Effector memory CD4-positive, alpha-beta T cell (primary cell): ENCODE measurements at places on chromosomes 6 and 20.

GRCh38 chr20:34293589-34293988 lies 9.6 kb downstream of the AHCY start:
- no peak for DNase-seq

- no peak for DNase-seq
Observed at GRCh38 chr6:131295081-131295480, 159.8 kb downstream of the AKAP7 start.

DNA sequence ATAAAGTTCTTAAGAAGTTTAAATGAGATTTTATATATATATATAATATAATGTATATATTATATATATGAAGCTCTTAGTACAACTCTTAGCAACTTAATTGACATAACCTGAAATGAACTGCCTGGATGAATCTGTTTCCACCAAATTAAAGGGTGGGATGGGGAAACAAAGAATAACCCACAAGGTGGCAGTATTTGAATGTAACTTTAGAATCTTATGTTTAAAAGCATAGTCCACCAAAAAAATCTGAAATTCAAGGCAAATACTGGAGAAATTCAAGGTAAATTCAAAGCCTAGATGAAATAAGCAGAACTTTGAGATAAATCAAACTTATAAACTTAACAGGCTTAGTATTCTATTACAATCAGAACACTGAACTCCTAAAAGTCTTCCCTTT lies 4.4 kb upstream of the IBTK start:
- no peak for DNase-seq

DNA sequence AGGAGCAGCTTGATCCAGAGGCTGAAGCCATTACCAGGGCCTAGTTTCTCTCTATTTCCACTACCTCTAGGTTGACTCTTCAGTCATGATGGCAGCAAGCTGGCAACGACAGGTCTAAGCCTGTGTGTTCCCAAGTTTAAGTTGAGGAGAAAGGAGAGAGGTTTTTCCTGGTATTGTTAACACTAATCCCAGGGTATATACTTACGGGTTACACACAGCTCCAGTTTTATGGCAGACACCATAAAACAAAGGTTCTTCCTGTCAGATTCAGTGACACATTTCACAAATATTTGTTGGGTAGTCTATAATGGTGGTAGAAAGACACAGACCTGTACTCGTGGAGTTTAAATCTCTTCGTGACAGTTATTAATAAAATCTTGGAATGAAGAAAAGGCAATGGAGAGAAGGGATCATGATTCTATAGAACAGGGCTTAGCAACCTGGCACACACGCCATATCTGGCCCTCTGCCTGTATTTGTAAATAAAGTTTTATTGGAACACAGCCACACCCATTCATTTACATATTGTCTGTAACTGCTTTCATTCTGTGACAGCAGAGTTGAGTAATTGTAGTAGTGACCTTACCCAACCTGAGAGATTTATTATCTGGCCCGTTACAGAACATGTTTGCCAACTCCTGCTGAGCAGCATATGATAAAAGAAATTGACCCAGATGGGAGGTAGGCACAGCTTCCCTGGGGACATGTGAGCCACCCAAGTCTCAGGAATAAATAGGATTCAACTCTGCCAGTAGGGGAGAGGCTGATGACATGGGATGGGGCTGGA lies 323.3 kb downstream of the CDH4 start:
- no peak for DNase-seq

DNA sequence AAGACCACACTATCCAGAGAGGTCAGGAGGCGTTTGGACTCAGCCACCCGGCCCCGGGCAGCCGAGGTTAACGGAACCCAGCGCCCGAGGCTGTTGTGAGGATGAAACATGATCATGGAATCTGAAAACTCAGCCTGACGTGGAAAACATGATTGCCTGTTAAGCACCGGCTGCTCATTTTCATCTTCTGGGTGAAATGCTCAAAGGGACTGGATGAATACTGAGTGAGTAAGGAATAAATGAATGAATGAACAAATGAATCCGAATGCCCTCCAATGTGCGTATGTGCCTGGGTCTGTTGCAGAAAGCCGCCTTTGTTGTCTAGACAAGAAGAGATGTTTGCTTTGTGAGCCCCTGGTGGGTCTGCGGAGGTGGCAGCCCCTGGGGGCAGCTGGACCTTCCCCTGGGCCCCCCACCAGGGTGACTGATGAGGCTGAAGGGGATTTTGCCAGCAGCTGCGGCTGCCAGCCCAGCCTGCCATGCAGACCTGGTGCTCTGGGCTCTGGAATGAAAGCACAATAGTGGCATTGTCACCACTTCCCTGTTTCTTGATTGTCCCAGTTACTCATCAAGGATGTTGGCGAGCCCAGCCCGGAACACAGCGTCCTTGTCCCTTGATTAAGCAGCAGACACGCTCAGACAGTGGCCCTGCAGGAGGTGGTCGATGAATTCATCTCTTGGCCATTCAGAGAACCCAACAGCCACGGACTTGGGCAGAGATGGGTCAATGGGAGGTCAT lies 211.1 kb downstream of the ANKRD60 start:
- DNase-seq = no peak

- no peak for DNase-seq
Observed at GRCh38 chr20:474581-474980, 12.2 kb upstream of the TBC1D20 start.

DNA sequence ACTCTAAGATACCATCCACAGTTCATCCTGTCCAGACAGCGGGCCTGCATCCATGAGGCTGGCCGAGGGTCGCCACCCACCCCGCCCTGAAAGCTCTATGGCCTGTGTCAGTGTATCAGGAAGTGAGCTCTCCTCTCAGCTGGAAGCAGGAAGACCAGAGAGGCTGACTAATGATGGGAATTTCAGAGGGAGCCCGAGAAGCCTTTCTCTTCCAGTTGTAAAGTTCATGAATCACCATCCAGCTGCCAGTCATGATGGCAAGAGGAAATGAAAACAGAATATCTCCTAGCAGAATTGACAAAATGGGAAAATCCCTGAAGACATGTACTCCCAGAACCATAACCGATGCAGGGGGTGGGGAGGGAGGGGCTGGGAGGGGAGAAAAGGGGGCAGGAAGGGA lies 109.6 kb upstream of the RPS6KA2 start:
- no peak for DNase-seq

DNA sequence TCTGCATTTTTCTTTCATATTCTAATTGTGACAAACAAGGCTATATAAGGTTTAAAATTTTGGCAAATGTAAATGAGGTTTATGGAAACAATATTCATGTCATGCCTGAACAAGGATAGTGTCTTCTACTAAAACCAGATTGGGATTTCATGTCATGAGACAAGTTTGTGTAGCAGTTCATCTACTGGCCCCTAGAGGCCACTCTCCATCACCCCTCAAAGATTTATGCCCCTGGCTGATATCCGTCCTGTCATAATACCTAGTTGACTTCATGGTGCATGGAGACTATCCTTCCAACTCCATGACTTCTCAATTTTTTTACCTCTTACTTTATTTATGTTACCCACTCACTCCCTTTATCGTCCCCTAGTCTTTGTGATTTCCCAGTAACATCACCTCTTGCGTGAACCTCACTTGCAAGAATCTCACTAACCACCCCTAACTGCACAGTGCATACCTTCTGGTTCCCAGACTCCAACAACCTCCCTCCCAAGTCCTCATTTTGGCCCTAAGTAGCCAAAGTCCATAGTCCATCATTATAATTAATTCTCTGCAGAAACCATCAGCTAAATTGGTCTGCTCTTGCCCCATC lies 179.8 kb downstream of the TASP1 start:
- no peak for DNase-seq

- DNase-seq = no peak
Observed at GRCh38 chr6:30938730-30939129, 2.0 kb upstream of the MUCL3 start.

- no peak for DNase-seq
Observed at GRCh38 chr20:64077094-64077493, 2.2 kb downstream of the RGS19 start.

DNA sequence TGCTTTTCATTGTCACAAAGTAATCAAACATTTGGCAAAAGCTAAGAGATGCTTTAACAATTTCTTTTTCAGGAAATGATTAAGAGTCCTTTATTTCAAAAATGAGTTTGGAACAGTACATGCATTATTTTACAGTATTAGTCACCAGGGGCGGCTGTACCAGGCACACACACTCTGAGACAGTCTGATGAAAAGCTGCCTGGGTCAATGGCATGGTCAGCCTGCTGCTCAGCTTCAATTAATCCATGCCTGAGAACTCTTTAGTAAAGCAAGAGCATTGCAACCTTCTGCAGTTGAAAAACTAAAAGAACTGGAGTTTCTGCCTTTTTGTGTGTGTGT lies 105.5 kb downstream of the TULP4 start:
- no peak for DNase-seq

DNA sequence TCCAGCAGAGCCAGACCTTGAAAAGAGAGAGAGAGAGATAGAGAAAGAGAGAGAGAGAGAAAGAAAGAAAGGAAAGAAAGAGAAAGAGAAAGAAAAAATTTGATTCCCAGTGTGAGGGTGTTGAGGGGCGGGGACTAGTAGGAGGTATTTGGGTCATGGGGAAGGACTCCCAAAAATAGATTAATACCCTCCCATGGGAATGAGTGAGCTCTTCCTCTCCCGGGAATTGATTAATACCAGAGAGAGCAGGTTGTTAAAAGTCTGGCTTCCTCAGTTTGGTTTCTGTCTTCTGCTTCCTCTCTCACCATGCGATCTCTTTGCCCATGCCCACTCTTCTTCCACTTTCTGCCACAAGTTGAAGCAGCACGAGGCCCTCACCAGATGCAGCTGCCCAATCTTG lies 28.8 kb upstream of the CFAP206 start:
- no peak for DNase-seq

DNA sequence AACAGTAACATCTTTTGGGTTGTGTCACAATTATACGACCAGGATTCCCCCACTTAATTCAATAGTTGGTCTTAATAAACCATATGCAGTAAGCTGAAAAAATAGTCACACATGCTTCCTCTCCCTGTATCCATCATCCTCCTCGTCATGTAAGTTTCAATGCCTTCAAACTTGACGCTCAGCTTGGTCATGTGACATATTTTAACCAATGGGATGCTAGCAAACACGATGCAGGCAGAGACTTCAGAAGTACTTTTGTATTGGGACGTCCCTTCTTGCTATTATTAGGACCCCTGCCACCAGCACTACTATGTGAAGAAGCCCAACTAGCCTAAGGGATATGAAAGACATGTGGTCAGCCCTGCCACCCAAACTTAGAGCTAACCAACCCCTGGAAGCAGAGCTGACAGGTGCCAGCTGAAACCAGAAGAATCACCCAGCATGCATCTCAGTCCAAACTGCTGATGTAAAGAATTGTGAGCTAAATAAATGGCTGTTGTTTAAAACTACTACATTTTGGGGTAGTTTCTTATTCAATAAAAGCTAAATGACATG lies 49.3 kb downstream of the CGA start:
- DNase-seq = no peak

DNA sequence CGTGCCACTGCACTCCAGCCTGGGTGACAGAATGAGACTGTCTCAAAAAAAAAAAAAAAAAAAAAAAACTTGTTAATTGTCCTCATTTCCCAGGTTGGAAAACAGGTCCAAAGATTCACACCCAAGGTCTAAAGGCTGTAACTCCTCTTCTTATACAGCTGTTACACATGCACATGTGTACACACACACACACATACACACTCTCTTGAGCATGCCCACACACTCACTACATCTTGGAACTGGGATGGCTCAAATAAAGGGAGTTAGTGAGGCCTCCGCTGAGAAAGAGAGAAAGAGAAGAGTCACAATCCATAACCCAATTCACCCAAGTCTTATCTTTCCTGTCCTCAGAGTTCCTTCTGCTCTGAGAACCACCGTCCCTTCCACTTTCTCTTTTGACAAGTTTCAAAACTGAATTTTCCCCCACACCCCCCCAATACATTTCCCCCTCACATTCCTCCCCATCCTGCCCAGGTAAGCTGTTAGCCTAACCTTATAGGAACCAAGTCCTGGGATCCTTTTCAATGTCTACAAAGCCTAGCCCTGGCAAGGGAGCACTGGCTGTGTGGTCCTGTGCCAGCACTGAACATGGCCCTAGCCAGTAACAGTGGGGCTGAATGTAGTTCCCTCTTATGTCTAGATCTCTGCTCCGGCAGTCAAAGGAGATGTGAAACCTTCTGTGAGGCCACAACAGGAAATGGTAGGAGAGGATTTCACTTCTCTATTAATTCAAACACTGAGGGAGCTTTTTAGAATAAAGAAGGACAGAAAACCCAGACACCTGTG lies 3.2 kb upstream of the HLA-DMB start:
- DNase-seq = peak; percentile 10

GRCh38 chr6:103675807-103676406 lies 1183.8 kb downstream of the HACE1 start:
- no peak for DNase-seq

DNA sequence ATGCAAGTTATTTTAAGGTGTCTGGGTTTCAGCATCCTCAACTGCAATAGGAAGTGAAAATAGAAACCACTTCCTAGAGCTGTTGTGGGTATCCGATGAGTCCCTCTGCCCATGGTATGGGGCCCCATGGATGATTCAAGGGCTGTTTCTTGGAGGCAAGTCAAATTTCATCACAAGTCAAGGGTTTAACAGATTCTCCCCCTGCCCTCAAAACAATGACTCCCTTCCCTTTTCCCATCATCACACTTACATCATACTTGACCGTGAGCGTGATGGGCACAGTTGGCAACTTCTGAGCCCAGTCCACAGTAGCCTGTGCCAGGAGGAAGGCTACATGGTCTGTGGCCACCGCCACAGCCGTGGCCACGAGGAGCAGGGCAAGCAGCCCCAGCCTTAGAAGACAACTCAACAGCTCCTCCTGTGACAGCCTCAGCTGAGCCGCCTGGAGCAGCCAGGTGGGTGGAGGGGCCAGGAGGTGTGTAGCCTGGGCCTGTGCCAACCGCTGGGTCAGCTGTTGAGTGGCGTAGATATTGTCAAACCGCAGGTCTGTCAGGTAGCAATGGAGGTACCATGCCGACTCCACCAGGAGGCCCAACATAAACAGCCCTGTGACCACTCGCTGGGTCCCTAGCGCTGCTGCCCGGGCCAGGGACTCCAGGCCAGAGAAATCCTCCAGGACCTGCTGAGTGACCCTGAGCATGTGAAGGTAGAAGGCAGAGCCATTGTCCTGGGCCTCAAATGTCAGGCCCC lies 5.2 kb downstream of the OCSTAMP start:
- DNase-seq = no peak

DNA sequence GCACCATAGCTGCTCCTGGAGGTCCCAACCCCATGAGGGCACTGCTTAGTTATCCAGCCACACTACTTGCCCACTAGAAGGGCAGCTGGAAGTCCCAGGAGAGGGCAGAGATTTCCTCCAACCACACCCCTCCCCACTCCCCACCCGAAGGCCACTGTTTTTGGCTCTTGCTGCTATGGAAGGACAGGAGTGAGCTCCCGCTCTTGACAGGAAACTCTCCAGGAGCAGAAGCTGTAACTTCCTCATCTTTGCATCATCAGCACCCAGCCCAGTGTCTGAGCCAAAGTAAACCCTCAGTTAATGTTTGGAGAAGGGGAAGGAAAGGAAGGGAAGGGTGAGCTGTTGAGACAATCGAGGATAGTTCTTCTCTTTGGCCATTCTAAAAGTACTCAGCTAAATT lies 120.7 kb downstream of the MTFR2 start:
- no peak for DNase-seq

GRCh38 chr6:109088995-109089394 lies 5.7 kb downstream of the SESN1 start:
- DNase-seq = no peak

GRCh38 chr6:166629628-166630027 lies 2.6 kb upstream of the RPS6KA2 start:
- DNase-seq = no peak
